Body of pancreas (tissue), 4 donors: ENCODE measurements at places on chromosomes 6 and 20. TPM values are rescaled to one million over a fixed set of nuclear protein-coding genes. Genes with fewer than 3 reads are reported as not detected.

NKX2-2 gene
- total RNA-seq = 9.6 TPM

CPXM1 gene
- total RNA-seq = 2.3 TPM

ULBP2 gene
- 0.26 TPM for total RNA-seq

PLA2G7 gene
- total RNA-seq = not detected

C20orf144 gene
- 0.66 TPM for total RNA-seq

OLIG3 gene
- not detected for total RNA-seq

FOXA2 gene
- total RNA-seq = 42.5 TPM

PRR18 gene
- not detected for total RNA-seq

CST3 gene
- 491 TPM for total RNA-seq

HELZ2 gene
- total RNA-seq = 33.3 TPM

STX11 gene
- total RNA-seq = 7.6 TPM

CAPN11 gene
- 0.66 TPM for total RNA-seq

KIF25 gene
- 1.8 TPM for total RNA-seq

RNF182 gene
- 1.6 TPM for total RNA-seq

ITPA gene
- total RNA-seq = 31.4 TPM

SOX18 gene
- 17.1 TPM for total RNA-seq

ETV7 gene
- 0.66 TPM for total RNA-seq

C2 gene
- 1.3 TPM for total RNA-seq

CRIP3 gene
- not detected for total RNA-seq

PIGU gene
- 14.8 TPM for total RNA-seq

TCF21 gene
- total RNA-seq = 1.3 TPM

LY6G5B gene
- total RNA-seq = 8.3 TPM

ZBP1 gene
- total RNA-seq = not detected

ANKRD6 gene
- 21.4 TPM for total RNA-seq

OXT gene
- total RNA-seq = not detected

UST gene
- 28.3 TPM for total RNA-seq

XKR7 gene
- 0.33 TPM for total RNA-seq

KIF13A gene
- 17.1 TPM for total RNA-seq

BPIFB4 gene
- total RNA-seq = not detected

SNAP91 gene
- 1.3 TPM for total RNA-seq

COL9A3 gene
- 69.5 TPM for total RNA-seq

KCNQ5 gene
- 1.6 TPM for total RNA-seq

MUC22 gene
- not detected for total RNA-seq

CDH26 gene
- total RNA-seq = 0.33 TPM

TRIM31 gene
- total RNA-seq = not detected

IMPG1 gene
- not detected for total RNA-seq

RTEL1 gene
- total RNA-seq = 50.4 TPM

PLCG1 gene
- total RNA-seq = 87.7 TPM

CHRNA4 gene
- total RNA-seq = not detected
